ENCODE measurements at places on chromosomes 2 and 18. TPM values are rescaled to one million over a fixed set of nuclear protein-coding genes. Genes with fewer than 3 reads are reported as not detected.

The RBM44 gene
- total RNA-seq = 0.30 TPM

The KANSL1L gene
- total RNA-seq = 0.41 TPM

The HDAC4 gene
- total RNA-seq = 7.2 TPM

The RIT2 gene
- total RNA-seq = not detected

The HOXD13 gene
- 0.15 TPM for total RNA-seq

The FRZB gene
- 0.08 TPM for total RNA-seq

The ZNF2 gene
- total RNA-seq = 3.4 TPM

The SCTR gene
- not detected for total RNA-seq

The LOXHD1 gene
- total RNA-seq = not detected

The SH3RF3 gene
- total RNA-seq = 0.56 TPM

The AGXT gene
- total RNA-seq = not detected

The CDK5R2 gene
- 6.5 TPM for total RNA-seq

The GREB1L gene
- 3.8 TPM for total RNA-seq

The RGPD4 gene
- 0.06 TPM for total RNA-seq

The CD226 gene
- total RNA-seq = 0.13 TPM

The PCARE gene
- total RNA-seq = not detected

The RPRM gene
- not detected for total RNA-seq

The COL6A3 gene
- total RNA-seq = 0.21 TPM

The CCDC68 gene
- 6.3 TPM for total RNA-seq

The REG1A gene
- total RNA-seq = not detected

The CFAP65 gene
- 0.16 TPM for total RNA-seq

The COPS7B gene
- 41.3 TPM for total RNA-seq

The CIB4 gene
- total RNA-seq = 0.16 TPM

The ALPI gene
- total RNA-seq = not detected

The SIGLEC15 gene
- 0.05 TPM for total RNA-seq

The DPYSL5 gene
- 5.2 TPM for total RNA-seq

The CNGA3 gene
- total RNA-seq = not detected

The RELCH gene
- 12.2 TPM for total RNA-seq

The MYOM1 gene
- 0.41 TPM for total RNA-seq

The UGGT1 gene
- total RNA-seq = 16.7 TPM

The CCDC138 gene
- total RNA-seq = 7.0 TPM

The RAB6C gene
- not detected for total RNA-seq

The ACOXL gene
- not detected for total RNA-seq

The SNED1 gene
- total RNA-seq = 0.83 TPM

The LIMS3 gene
- not detected for total RNA-seq

The COA5 gene
- 23.4 TPM for total RNA-seq

The RHOB gene
- 383 TPM for total RNA-seq

The CD28 gene
- total RNA-seq = not detected

The FAM161A gene
- 8.4 TPM for total RNA-seq

The SEPTIN2 gene
- total RNA-seq = 274 TPM

The GAREM2 gene
- total RNA-seq = 8.5 TPM

The MAPK4 gene
- 0.28 TPM for total RNA-seq

The ZNF396 gene
- 0.88 TPM for total RNA-seq

The METTL8 gene
- 24.9 TPM for total RNA-seq

The GBX2 gene
- 2.9 TPM for total RNA-seq

The RGPD3 gene
- total RNA-seq = 0.14 TPM

The TFPI gene
- total RNA-seq = 63.5 TPM

The BOLL gene
- total RNA-seq = not detected

The SLC11A1 gene
- 0.08 TPM for total RNA-seq

The MERTK gene
- total RNA-seq = 2.2 TPM

The GCG gene
- not detected for total RNA-seq

The DLGAP1 gene
- total RNA-seq = not detected

The HSPE1 gene
- total RNA-seq = 509 TPM

The PRSS56 gene
- 0.13 TPM for total RNA-seq

The SULT1C4 gene
- not detected for total RNA-seq

The OSBPL6 gene
- total RNA-seq = 6.8 TPM

The NR4A2 gene
- 1.7 TPM for total RNA-seq

Data from A549 treated with Hydrocortisone at 1 μM for 4 hours (cell line).